ENCODE measurements at places on chromosomes 3 and 15.

- DNase-seq, result no peak
Observed at GRCh38 chr15:31001702-31002101, 10.3 kb upstream of the MTMR10 start.

DNA sequence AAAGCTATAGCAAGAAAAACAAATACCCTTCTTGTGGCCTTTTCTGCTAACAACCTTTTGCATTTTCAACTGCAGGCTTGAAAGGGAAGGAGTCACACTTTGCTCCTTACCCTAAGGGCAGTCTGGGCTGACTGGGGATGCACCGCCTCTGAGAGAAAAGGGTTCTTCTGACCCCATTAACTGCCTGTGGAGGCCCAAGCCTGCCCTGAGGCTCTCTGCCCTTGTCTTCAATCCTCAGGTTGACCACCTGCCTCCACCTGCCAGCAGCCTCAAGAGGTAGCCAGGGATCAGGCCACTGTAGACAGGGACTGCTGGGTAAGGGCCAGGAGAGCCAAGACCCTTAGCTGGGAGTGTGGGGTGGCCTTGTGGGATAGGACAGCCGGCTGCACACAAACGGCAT lies 93.8 kb downstream of the SQOR start:
- no peak for DNase-seq

GRCh38 chr3:186210852-186211500 lies 102.1 kb upstream of the ETV5 start:
- DNase-seq, result no peak

- DNase-seq, result no peak
Observed at GRCh38 chr3:2923390-2923789, 186.8 kb downstream of the IL5RA start.

GRCh38 chr15:71111181-71111565 lies 4.1 kb upstream of the THSD4 start:
- DNase-seq, result no peak

- no peak for DNase-seq
Observed at GRCh38 chr3:101632586-101632985, 44.3 kb downstream of the ZBTB11 start.

GRCh38 chr3:108403686-108404345 lies 106.6 kb downstream of the MYH15 start:
- no peak for DNase-seq

DNA sequence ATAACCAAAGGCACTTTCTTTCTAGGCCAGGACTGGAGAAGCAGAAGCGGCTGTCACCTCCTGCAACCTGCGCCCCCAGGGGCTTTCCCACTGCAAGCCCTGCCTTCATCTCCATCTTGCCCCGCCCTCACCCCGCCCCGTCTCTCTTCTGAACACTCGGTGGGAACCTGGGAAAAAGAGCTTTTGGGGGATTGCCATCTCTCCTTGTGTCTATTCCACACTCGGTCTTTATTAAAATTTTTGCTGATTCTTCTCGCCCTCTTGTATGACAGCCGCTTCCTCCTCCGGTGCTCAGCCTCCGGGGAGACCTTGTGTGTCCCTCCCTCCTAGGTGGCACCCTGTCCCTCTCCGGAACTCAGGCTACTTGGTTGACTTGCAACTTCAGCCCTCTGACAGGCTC lies 41.9 kb upstream of the SPESP1 start:
- DNase-seq, result no peak

DNA sequence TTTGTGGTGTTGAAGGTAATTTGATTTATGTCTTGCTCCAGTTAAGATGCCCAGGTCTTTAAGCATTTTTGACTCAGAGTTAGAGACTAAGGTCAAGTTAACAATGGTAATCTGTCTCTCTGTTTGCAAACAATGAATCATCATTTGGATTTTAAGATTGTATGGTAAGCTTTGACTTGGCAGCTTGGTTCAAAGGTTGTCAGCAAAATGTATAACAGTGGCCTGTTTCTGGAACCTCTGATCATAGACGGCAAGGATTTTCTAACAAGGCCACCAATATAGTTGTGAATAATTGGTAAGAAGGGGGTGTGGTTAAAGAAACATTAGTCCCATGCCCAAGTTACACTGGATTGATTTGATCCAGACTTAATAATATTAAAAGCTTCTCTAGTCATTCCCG lies 775.2 kb upstream of the GOLIM4 start:
- no peak for DNase-seq

GRCh38 chr3:32551496-32551895 lies 19.2 kb downstream of the DYNC1LI1 start:
- DNase-seq, result no peak

- DNase-seq, result no peak
Observed at GRCh38 chr15:80491163-80491847, 87.1 kb downstream of the ARNT2 start.

- DNase-seq, result no peak
Observed at GRCh38 chr3:149776170-149776569, 16.2 kb downstream of the ANKUB1 start.

- no peak for DNase-seq
Observed at GRCh38 chr3:145893331-145893730, 267.7 kb downstream of the PLOD2 start.
